ENCODE measurements at places on chromosomes 7 and 10. TPM values are rescaled to one million over a fixed set of nuclear protein-coding genes. Genes with fewer than 3 reads are reported as not detected.

DNA sequence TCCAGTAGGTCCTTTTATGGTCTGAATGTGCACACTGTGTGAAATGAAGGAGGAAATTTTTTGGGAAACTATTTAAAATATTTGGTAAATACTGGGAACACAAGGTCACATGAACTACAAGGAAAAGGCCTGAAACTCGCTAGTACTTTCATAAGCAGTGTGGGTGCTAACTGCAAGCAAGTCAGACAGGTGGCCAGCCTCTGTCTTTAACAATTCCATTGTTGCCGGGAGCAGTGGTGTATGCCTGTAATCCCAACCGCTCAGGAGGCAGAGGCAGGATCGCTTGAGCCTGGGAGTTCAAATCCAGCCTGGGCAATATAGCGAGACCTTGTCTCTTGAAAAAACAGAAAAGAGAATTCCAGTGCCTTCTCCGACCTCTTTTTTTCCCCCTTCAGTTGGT lies 37.5 kb downstream of the SMURF1 start:
- DNase-seq: no peak

DNA sequence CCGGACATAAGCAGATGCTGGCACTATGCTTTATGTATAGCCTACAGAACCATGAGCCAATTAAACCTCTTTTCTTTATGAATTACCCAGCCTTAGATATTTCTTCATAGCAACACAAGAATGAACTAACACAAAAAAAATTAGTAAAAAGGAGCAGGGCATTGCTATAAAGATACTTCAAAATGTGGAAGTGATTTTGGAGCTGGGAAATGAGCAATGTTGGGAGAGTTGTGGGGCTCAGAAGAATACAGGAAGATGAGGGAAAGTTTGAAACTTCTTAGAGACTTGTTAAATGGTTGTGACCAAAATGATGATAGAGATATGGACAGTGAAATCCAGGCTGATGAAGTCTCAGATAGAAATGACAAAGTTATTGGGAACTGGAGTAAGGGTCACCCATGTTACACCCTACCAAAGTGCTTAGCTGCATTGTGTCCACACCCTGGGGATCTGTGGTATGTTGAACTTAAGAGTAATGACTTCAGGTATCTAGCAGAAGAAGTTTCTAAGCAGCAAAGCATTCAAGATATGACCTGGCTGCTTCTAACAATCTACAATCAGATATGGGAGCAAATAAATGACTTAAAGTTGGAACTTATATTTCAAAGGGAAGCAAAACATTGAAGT lies 24.2 kb downstream of the PNLIPRP3 start:
- DNase-seq: no peak

DNA sequence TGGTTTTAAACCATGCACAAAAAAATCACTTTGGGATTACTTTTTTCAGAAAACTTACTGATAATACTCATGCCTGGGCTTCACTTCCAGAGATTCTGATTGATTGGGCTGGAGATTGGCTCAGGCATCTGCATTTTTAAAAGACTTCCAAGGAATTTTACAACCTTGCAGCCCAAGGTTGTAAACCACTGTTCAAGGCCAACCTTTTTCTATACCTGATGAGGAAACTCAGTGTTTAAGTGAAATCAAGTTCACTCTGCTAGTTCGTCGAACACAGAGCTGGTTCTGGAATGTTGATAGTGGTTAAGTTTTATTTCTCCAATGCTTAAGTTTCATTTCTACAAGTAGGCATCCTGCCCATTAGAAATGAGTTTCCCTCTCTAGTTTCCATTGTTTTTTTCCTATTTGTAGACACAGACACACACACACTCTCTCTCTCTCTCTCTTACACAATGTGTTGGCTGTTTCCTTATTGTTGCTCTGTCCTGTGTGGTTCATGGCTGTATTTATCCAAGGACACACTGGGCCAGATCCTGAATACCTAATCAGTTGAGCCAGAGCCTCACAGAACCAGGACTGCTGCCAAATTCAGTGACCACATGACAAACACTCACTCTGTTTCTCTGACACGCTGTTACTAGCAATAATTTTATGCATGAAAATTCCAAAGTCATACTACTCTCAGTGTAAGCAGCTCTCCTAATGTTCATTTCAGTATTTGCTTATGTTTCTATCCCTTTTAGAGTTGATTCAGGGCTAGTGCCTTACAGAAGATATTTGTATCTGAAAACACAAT lies 3.7 kb upstream of the IFIT1B start:
- peak; percentile 22 for DNase-seq

DNA sequence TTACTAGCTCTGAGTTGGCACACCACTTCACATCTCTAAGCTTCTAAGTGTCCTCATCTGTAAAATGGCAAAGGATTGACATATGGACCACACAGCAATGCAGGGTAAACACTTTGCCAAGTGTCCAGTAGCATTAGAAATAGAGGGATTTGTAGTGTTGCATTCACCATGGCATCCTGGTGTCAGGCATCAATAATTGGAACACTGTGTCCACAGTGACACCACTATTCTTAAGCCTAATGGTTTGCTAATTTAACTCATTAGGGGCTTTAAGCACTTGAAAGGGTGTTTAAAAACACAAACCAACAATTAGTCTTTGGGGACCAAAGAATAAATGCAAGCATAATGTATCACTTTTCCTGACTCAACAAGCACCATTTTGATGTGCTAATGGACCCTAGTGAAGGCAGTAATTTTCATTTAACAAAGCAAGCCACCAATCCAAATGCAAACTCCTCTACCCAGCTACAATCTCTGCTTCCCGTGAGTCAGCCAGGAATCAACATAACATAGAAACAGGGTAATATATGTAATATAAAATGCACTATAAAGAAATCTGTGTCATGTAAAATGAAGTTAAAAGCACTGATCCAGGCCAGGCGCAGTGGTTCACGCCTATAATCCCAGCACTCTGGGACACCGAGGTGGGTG lies 75.9 kb downstream of the FAM204A start:
- DNase-seq: no peak

DNA sequence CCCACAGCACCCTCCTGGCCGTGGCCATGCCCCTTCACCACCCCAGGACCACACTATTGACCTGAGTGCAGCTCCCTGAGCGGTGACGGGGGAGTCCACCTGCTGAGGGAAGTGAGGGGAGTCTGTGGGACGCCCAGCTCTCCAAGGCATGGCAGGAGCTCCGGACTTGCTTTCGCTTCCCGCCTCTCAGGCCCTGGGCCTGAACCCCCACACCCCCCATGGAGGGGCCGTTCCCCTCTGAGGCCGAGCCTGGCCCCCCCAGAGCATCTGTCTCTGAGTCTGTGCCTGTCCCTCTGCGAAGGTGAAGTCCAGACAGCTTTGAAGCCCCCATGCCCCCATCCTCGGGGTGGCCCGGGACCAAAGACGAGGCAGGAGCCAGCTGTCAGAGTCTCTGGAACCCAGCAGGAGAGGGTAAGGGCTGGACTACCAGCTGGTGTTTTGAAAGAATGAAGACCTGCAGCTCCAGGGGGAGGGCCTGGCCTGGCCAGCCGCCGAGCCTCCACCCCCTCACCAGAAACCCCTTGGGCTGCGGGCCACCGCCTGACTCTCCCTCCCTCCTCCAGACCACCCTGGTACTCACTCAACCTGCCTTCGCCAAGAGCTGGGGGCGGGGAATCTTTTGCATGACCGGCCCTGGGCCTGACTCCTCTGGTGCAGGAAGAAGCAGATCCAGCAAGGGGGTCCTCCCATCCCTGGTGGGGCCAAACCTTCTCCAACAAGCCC lies 114.0 kb downstream of the PDGFA start:
- no peak for DNase-seq

The PLXNA4 gene
- 1.1 TPM for total RNA-seq

The FAM24B gene
- total RNA-seq: not detected

GRCh38 chr10:78316451-78316931 lies 282.8 kb downstream of the RPS24 start:
- no peak for DNase-seq

The ADAP1 gene
- 13.0 TPM for total RNA-seq

GRCh38 chr7:25820432-25821040 lies 331.5 kb upstream of the NFE2L3 start:
- no peak for DNase-seq

The KEL gene
- 0.09 TPM for total RNA-seq

The OR2A7 gene
- total RNA-seq: 3.4 TPM

DNA sequence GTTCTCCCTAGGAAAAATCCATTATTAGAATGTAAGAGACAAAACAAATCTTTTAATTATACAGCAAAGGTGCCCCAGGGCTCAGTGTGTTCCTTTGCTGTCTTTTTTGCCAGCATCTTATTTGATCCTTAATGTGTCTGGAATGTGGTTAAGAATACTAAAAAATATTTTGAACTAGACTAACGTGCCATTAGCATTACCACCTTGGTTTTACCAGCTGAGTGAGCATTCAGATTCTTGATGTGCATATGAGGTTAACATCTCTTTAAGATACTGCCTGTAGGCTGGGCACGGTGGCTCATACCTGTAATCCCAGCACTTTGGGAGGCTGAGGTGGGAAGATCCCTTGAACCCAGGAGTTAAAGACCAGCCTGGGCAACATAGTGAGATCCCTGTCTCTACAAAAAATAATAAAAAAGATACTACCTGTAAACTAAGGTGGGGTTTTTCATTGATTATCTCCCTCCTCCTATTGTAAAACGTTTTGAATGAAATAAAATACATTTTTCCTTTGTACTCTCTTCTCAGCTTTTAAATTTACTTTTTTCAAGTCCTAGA lies 96.6 kb downstream of the CCNY start:
- DNase-seq: no peak

GRCh38 chr10:5811387-5811821 lies 1.8 kb downstream of the GDI2 start:
- no peak for DNase-seq

The SEMA3D gene
- total RNA-seq: 0.15 TPM

The PPP1R3C gene
- total RNA-seq: 49.6 TPM

GRCh38 chr7:144437370-144438191 lies 34.1 kb upstream of the NOBOX start:
- DNase-seq: no peak

The IQUB gene
- not detected for total RNA-seq

GRCh38 chr10:110784198-110784597 lies 87.5 kb upstream of the PDCD4 start:
- DNase-seq: no peak

DNA sequence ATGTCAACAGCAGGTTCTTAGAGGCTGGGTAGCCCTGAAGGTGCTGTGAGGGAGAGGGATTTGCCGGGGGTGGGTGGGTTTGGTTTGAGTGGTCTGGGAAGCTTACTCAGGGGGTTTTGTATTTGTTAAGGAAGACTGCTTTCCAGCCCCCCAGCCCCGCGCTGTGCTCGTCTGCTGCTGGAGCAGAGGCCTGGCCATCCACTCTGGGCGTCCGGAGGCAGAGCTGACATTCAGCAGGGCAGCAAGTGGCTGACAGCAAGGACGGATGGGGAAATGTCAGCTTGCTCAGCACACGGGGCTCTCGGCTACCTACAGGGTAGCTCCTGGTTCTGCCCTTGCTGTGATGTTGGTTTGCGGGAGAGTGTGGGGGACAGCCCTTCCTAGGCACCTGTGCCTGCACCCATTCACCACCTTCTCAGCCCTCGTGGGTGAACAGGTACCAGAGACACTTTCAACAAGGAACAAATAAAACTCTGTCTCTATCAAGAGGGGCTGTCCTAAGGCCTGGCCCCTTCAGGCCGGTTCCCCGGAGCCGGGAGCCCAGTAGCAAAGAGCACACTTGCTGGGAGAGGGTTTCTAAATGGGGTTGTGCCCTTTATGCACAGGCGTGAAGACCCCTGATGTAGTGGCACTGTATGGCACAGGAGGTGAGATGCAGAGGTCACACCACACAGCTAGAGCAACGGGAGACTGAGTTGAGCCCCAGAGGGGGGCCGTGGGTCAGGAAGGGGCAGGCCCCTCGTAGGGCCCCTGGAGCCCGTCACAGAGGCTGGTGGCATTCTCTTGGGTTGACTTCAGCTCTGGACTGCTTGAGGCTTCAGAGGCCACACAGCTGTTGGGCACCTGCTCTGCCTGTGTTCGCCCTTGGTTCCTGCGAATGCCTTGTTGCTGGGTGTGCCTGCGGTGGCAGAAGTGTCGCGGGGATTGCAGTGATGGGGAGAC lies 72.2 kb upstream of the SHH start:
- DNase-seq: no peak

DNA sequence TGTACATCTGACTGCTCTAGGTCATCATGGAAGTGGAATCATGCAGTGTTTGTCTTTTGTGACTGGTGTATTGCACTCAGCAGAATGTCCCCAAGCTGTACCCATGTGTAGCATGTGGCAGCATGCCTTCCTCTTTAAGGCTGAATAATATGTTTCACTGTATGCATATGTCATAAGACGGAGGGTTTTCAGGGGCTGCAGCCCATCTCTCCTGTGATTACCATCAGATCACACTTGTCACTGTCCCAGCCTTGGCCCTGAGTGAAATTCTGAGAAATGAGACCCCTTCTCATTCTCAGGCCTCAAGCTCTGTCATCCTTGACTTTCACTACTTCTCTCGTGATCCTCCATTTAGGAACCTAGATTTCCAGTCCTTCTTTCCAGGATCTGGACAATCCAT lies 50.0 kb downstream of the CPXM2 start:
- DNase-seq: no peak

The FOXI2 gene
- 0.12 TPM for total RNA-seq

The TFEC gene
- total RNA-seq: 0.40 TPM

The CHRM2 gene
- not detected for total RNA-seq

DNA sequence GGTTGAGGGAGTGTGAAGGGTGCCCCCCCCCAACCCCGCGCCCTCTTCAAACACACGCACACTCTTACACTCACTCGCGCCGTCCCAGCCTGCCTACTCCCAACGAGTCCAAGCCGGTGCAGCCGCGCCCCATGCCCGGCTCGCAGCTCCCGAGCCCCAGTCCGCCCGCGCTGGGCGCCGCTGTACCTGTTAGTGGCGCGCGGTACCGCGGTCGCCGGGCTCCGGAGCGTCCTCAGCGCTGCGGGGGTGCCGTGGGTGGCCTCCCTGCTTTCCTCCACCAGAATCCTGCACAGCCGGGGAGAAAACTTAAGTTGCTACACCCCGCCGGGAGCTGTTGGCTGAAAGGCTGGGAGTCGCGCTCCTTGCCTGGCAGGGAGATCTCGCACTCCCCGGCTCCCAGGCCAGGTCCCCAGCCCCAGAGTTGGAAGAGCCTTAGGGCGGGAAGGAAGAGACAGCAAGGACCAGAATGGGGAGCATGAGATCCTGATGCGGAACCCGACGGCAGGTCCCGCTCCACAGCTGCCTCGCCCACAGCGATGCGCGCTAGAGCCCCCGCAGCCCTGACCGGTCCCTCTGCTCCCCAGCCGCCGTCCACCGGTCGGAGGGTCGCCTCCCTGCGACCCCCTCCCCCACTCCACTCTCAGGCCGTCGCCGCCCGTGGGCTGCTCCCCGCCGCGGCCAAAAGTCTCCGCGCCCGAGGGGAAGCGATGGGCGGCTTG lies 863 bp downstream of the ST8SIA6 start:
- no peak for DNase-seq

The RAB19 gene
- 0.57 TPM for total RNA-seq

The CPED1 gene
- 6.3 TPM for total RNA-seq
